Stimulated activated CD4-positive, alpha-beta T cell treated with anti-CD3 and anti-CD28 coated beads, Interleukin-15, amount 100 ng/mL, for 24 hours (primary cell): ENCODE measurements at places on chromosomes 1 and 21.

DNA sequence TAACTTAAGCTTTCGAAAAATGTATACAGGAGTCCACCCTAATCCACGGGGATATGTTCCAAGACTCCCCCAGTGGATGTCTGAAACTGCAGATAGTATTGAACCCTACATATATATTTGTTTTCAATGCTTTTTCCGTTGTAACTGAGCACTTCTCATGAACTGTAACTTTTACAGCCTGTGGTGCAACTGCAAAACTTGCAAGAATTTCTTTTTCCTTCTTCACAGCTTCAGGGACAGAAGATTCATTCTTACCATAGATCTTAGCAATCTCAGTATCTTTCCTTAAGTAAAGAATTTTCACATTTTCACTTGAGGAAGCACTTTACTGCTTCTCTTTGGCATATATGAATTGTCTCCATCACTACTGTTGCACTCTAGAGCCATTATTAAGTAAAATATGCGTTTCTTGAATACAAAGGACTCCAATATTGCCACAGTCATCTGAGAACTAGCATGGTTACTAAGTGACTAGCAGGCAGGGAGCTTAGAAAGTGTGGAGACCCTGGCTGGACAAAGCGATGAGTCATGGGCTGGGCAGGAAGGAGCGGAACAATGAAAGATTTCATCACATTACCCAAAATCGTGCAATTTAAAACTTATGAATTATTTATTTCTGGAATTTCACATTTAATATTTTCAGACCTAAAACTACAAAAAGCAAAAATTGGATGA lies 14.1 kb downstream of the DPYD start:
- no peak for DNase-seq

DNA sequence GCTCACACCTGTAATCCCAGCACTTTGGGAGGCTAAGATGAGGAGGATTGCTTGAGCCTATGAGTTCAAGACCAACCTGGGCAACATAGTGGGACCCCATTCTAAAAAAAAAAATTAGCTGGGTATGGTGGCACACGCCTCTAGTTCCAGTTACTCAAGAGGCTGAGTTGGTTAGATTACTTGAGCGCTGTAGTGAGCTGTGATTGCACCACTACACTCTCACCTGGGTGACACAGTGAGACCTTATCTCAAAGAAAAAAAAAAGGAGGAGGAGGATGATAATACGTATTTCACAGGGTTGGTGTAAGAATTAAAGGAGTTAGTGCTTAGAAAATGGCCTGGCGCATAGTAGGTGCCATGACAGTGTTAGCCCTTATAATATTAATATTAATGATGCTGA lies 144.1 kb downstream of the PLXNA2 start:
- DNase-seq, result no peak

DNA sequence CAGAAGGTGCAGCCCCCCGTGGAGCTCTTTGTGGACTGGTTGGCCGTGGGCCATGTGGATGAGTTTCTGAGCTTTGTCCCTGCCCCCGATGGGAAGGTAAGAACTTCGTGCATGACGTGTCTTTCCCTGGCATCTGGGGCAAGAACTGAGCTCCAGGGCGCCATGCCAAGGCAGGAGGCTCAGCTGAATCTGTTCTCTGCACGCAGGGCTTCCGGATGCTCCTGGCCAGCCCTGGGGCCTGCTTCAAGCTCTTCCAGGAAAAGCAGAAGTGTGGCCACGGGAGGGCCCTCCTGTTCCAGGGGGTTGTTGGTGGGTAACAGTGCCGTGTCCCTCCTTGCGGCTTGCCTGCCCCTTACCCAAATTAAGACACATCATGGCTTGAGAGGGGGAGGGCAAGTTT lies 27.7 kb downstream of the PADI3 start:
- no peak for DNase-seq

GRCh38 chr1:91617285-91617765 lies 116.7 kb downstream of the CDC7 start:
- no peak for DNase-seq

GRCh38 chr1:3745590-3746381 lies 6.5 kb upstream of the CCDC27 start:
- DNase-seq, result peak; percentile 8
